ENCODE measurements at places on chromosomes 3 and 15.
A peak's percentile ranks its signal among the peaks of the same experiment; 100 is the strongest.

GRCh38 chr3:128066114-128066513 lies 13.9 kb downstream of the SEC61A1 start:
- no peak for DNase-seq

GRCh38 chr15:68637767-68638404 lies 59.1 kb downstream of the CORO2B start:
- peak; percentile 83 for DNase-seq

- DNase-seq = no peak
Measured at GRCh38 chr3:34013818-34014570, 215.6 kb downstream of the PDCD6IP start.

- DNase-seq = peak; percentile 78
Measured at GRCh38 chr3:195859061-195859845, 47.5 kb upstream of the MUC4 start.

- peak; percentile 30 for DNase-seq
Measured at GRCh38 chr3:133662278-133662651, 524 bp upstream of the TOPBP1 start.

GRCh38 chr3:30819067-30819798 lies 75.2 kb downstream of the GADL1 start:
- DNase-seq = no peak

DNA sequence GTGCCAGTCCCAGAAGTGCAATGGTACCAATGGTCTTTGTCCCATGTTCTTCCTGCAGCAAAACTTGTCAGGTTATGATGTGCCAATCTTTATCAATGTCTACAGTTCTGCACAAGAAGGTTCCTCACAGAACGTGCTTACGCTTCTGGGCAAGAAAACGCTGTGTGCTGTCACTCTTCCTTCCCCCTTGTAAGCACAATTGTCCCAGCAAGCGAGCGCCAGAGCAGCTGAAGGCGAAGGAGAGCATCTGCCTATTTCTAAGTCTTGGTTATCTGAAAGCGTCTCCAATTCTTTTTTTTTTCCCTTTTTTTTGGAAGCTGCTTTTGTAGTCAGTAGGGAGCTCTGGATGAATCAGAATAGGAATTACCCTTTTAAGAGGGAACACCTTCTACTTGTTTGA lies 514.4 kb downstream of the FGF12 start:
- no peak for DNase-seq

- DNase-seq = no peak
Measured at GRCh38 chr3:45711931-45712330, 22.7 kb downstream of the SACM1L start.

DNA sequence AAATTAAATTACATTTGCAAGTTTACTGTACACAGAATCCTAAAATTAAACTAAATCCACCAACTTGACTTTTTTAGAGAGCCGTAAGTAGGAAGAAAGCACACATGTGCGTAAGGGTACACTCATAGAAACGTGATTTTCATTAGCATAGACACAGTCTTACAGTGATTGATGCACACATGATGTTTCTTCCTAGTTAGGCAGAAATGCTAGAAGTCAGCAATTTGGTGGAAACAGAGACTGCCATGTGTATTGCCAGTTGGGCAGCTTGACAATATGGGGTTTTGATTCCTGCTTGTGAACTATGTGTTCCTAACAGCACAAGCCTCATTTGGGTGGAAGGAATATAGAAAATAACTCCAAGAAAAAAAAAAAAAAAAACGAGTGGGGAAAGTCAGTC lies 878.5 kb downstream of the ROBO1 start:
- DNase-seq = no peak

DNA sequence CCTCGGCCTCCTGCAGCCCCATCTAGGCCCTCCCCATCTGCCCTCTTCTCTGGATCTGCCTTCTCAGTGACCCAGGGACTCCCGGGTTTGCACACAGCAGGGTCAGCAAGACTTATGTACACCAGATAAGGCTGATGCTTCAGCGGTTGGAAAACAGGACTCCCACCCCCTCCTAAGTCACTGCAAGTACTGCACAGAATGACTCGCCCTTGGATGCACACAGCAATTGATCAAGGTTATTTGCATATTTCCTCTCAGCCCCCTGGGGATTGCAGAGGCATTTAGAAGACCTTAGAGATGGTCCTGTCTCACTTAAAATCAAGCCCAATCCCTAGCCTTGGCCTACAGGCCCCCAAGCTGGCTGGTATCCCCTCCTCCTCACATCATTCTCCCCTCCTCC lies 8.9 kb downstream of the ACAN start:
- DNase-seq = no peak

DNA sequence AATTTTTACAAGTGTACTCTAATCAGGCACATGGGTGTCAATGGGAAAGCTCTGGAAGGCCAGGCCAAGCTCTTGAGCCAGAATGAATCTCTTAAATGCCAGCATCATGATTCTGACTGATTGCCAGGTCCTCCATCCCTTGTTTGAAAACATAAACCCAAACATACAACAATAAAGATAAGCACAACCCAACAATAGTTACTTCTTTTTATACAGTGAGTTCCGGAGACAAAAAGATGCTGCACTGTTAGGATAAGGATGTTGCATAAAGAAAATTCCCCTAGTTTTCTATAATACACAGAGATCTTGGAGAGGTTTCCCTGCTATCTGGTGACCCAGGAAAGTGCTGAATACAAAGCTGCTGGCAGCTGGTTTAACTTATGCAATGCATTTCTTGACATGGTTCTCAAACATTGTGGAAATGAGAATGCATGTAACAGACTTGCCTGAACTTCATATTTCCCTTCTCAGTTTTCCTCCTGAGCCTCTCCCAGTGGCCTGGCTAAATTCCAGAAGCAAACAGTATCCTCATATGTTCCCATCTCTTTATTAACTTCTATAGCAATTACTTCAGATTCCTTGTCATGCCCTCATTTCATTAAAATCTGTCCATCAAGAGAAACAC lies 180.1 kb upstream of the PRICKLE2 start:
- DNase-seq = peak; percentile 71

- DNase-seq = peak; percentile 87
Measured at GRCh38 chr3:106288781-106289180, 420.0 kb upstream of the CBLB start.

- no peak for DNase-seq
Measured at GRCh38 chr3:41364736-41365135, 165.4 kb downstream of the CTNNB1 start.

GRCh38 chr3:98650971-98651779 lies 57.8 kb upstream of the CPOX start:
- DNase-seq = no peak

DNA sequence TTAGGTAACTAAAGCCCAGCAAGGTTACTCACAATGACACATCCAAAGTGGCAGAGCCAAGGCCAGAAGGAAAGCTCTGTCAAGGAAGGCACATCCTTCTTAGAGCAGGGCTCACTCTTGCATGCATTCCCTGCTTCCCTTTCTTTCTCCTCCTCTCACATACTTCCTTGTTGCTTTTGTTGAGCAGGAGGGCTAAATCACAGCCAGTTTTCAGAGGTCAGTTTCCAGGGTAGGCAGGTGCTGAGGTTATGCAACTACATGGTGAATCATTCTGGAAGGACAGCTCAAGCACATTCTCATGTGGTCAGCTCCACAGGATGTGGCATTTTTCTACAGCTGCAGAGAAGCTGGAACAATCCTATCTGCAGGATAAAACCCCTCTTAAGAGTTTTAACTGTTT lies 275.6 kb downstream of the ZNF621 start:
- DNase-seq = peak; percentile 22

GRCh38 chr3:180265551-180265950 lies 228.8 kb upstream of the PEX5L start:
- DNase-seq = peak; percentile 20

DNA sequence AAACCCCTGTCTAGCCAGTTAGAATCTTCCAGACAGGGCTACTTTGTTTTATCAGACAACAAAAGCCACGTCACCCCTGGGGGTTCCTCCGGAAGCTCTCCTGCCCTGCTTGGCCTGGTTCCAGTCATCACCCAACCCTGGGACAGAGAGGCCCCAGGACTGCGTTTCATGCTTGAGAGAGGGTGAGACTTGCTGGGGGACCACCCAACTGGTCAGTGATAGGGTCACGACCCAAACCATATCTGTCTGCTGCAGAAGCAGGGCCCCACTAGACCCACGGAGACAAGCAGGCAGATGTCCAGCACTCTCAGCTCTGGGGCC lies 1.2 kb downstream of the NT5DC2 start:
- DNase-seq = no peak

DNA sequence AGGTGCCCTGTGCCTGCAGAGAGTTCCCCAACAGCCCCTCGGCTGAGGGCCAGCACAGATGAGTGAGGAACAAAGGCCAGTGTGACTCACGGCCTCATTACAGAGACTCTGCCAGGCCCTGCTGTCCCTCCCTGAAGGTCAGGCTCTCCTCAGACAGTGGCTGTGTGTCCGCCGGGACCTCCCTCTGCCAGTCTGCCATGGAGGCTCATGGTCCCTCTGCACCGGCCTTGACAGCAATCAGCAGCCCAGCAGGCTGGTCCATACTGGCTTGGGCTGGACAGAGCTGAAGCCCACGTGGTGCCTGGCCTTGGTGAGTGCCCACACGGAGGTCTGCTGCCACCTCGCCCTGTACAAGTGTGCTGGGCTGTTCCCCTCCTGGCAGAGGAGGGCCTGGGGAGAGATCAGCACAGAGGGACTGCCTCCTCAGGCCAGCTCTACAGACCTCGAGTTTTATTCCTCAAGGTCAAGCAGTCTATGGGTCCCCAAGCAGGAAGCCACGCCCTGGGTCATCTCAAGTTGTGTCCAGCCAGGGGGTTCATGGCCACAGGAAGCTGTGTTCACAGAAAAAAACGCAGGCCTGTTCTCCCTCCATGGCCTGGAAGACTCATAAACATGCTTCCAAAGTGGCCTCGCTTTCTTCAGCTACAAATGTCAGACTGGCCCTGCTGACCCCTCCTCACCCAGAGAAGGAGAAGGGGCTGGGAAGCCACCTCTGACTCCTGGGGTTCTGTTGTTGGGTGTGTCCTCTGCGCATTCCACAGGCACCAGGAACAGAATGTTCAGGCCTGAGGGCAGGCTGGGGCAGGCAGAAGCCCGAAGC lies 27.0 kb downstream of the SLC41A3 start:
- DNase-seq = no peak

- DNase-seq = no peak
Measured at GRCh38 chr3:161139686-161140085, 34.5 kb upstream of the B3GALNT1 start.

GRCh38 chr15:36896949-36897348 lies 203.4 kb downstream of the MEIS2 start:
- no peak for DNase-seq

DNA sequence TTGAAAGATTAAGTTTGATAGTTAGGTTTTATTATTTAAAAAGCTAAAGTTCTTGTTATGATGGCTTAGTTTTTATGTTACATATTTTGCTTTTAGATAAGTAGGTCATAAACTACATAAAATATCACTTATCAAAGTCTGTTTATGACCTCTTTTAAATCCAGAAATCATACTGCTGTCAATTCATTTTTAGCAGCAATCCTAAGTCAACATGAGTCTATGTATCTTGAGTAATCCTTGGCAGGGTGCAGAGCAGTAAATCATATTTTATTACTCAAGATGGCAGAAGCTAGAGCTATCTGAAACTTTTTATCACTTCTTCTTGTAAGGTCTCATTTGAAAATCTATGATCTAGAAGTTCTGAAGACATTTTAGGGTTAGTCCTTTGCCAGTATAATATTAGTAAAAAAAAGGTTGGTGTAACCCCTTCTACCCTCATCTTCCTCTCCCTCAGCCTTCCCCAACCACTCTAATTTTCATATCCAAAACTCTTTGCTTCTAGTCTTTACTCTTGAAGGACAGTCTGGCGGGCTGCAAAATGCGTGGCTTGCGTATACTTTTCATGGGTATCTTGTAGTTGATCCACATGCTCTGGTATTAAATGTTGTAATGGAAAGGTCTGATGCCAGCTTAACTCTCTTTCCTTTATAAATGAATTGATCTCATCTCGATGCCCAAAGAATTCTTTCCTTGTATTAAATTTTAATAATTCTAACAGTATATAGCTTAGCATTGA lies 134.0 kb upstream of the THRB start:
- DNase-seq = no peak

GRCh38 chr3:126811530-126811929 lies 107.5 kb downstream of the CHCHD6 start:
- DNase-seq = peak; percentile 13

DNA sequence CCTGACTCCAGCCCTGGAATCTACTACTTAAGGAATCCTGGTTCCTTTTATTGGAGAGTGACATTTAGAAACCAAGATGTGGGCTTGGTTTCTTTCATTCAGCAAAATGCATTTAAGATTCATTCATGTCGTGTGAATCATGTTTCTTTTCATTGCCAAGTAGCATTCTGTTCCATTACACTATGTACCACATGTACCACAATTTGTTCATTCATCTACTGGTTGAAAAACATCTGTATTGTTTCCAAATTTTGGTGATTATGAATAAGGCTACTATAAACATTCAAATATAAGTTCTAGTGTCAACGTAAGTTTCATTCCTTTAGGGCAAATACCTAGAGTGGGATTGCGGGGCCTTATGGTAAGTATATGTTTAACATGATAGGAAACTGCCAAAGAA lies 264.2 kb downstream of the VPS13C start:
- DNase-seq = peak; percentile 7

- DNase-seq = no peak
Measured at GRCh38 chr15:97728791-97729190, 231.7 kb upstream of the ARRDC4 start.

DNA sequence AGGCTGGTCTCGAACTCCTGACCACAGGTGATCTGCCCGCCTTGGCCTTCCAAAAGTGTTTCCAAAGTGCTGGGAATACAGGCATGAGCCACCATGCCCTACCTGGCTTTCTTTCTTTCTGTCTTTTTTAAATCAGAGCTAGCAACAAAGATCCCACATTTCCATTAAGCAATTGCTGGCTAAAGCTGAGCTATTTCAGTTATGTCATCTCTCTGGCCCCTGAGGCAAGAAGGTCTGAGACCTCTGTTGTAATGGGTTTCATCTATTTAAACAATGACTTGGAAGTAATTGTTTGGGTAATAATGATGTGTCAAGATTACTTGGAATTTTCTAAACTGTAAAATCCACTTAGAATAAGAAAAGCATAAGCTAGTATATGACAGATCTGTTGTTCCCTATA lies 30.2 kb upstream of the CRBN start:
- peak; percentile 12 for DNase-seq

DNA sequence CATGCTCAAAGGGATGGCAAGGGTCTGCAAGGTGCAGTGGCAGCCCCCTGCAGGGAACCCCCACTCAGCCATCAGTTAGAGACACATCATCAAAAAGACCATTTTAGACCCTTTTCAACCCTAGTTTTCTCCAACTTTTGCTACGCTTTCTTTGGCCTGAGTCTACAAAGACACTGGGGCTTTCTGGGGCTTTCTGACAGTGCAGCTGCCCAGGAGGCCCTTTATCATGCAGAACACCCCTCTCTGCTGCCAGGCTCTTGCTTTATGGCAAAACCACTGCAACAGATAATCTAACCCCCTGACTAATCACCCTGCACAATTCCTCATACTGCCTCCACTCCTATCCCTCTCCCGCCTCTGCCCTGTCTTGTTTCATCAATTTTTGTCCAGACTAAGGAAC lies 2.4 kb downstream of the NMNAT3 start:
- no peak for DNase-seq
